ENCODE measurements at places on chromosomes 3 and 15. TPM values are rescaled to one million over a fixed set of nuclear protein-coding genes. Genes with fewer than 3 reads are reported as not detected.

GRCh38 chr3:72345237-72345878, 502.9 kb downstream of the SHQ1 start:
- DNase-seq: peak; percentile 57

- peak; percentile 71 for DNase-seq
Observed at GRCh38 chr15:99442252-99442897, 123.4 kb upstream of the MEF2A start.

DNA sequence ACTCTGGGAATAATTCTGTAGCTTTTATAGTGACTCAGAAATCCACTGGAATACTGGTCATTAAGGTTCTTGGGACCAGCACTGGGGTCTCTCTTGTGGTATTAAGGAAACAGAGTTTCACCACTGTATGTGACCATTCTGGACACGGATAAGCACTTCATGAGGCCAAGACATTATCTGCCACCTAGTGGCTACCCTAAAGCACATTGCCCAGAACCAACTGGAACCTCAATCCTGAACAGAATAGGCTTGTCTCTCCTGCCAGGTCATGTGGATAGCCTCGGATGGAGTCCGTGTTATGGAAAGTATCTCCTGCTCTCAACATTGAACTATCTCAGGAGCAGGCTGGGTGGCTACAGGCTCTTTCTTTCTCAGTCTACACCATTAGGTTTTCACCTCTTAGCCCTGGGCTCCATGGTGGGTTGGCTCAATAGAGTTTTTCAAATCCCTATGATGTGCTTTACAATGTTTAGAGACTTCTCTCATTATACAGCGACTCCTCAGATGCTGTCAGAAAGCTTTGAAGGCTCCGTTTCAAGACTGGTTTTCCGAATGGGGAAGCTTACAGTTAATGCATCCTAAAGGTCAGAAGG, 167.6 kb upstream of the ST8SIA2 start:
- DNase-seq: no peak

- DNase-seq: peak; percentile 46
Observed at GRCh38 chr3:33687406-33688010, 30.5 kb downstream of the CLASP2 start.

- DNase-seq: no peak
Observed at GRCh38 chr3:185726254-185726967, 98.4 kb downstream of the IGF2BP2 start.

DNA sequence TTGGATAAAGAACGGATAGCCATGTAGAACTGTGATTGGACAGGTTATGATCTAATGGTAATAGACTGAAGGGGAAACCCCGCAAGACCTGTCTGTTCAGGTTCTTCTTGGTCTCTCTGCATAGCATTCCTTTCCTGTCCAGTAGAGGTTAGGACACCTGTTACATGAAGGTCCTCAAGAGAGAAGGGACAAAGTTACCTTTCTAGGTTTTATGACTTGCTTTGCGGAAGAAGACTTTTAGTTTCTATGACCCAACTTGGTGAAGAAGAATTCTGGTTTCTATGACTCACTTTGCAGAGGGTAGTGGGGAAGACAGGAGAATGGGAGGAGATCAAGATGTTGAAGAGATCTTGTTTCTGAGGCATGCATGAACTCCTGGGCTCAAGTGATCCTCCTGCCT, 97.9 kb upstream of the C3orf80 start:
- no peak for DNase-seq

DNA sequence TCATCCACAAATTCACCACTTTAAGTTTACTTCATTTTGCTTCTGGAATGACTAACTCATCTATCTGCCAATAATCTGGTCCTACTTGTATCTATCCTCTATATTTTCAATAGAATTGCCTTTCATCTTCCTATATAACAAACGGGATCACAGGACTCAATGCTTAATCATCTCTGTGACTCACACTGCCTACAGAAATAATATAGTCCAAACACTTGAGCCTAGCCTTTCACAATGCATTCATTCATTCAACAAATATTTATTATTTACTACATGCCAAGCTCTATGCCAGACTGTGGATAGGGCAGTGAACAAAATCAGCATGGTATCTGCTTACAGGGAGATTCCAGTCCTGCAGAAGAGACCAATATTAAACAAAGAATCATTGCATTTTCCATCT, 16.6 kb upstream of the AGTR1 start:
- peak; percentile 77 for DNase-seq

DNA sequence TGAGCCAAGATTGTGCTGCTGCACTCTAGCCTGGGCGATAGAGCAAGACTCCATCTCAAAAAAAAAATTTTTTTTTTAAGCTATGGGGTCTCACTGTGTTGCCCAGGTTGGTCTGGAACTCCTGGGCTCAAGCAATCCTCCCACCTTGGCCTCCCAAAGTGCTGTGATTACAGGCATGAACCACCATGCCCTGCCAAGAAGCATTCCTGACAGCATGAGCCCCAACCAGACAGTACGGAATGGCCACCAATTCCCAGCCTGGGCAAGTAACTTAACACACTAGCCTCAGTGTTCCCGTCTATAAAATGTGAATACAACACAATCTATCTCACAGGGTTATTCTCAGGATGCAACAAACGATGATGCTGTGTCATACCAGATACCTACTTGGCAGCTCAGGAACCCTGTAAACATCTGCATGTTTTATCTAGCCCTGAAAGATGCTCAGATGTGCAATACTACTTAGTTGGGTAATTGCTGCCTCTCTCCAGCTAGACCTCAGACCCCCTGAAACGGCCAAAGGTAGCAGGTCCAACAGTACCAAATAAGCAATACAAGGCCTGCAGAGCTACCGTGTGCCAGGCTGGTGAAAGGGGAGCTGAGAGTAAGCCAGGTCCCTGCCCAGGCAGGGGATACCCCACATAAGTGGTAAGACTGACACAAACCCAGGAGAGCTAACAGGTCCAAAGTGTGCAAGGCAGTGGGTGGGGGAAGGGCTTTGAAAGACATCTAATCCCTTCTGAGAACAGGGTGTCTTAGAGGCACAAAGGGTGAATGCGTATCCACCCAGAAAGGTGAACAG, 1.9 kb downstream of the TKT start:
- no peak for DNase-seq

- DNase-seq: no peak
Observed at GRCh38 chr15:44385344-44385942, 42.0 kb upstream of the CTDSPL2 start.

Gene EPHB1
- total RNA-seq: 4.4 TPM

DNA sequence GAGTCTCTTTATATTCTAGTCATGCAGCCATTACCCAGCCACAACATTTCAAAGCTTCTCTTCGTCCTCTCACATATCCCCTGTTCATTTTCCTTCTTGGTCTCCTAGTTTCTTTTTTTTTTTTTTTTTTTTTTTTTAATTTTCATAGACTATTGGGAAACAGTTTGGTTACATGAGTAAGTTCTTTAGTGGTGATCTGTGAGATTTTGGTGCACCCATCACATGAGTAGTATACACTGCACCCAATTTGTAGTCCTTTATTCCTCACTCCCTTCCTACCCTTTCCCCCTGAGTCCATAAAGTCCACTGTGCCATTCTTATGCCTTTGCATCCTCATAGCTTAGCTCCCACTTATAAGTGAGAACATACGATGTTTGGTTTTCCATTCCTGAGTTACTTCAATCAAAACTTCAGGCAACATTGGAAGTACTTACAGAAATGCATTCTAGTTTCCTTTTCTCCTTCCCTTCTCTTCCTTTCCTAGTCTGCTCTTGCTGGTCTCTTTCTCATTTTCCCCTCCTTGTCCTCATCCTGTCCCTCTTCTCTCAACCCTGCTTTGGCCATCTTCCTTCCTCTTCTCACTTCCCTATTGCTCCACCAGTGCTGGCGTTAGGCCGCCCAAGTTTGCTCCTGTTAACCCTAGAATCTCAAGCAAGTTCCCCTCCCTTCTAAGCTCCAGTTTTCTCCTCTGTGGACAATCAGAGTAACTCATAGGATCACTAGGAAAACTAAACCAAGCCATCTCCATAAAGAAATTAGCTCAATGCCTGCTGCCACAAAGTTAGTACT, 4.8 kb downstream of the ATP8B4 start:
- no peak for DNase-seq

- DNase-seq: no peak
Observed at GRCh38 chr3:71392251-71392650, 191.3 kb downstream of the FOXP1 start.

- peak; percentile 92 for DNase-seq
Observed at GRCh38 chr3:50237754-50238548, 1.9 kb downstream of the GNAI2 start.

DNA sequence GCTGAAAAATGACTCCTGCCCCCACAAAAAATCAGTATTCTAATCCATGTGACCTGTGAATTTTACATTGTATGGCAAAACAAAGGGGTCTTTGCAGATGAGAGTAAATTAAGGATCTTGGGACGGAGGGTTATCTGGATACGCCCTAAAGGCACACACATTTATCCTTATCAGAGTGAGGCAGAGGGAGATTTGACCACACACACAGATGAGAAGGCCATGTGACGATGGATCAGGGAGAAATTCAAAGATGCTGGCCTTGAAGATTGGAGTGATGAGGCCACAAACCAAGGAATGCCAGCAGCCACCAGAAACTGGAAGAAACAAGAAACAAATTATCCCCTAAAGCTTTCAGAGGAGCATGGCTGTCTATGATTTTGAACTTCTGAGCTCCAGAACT, 288.5 kb downstream of the XXYLT1 start:
- DNase-seq: no peak

DNA sequence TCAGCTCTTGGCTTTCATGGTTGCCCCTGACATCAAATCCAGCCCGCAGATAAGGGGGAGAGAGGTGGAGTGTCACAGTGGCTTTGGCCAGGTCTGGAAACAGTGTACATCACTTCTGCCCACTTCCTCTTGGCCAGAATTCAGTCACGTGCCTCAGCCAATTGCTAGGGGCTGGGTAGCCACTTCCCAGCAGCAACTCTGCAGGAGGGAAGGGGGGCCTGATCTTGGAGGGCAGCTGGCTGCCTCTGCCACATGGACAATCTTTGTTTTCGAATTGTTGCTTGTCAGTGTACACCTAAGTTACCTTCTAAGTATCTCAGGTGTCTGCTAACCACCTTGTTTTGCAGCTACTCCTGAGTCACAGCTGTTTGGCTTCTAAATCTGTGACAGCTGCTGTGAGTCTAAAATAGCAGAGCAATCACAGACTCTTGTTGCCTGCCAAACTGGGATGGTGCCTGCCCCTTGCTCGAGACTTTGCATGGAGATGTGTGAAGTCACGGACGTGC, 41.0 kb upstream of the LIMD1 start:
- peak; percentile 68 for DNase-seq

DNA sequence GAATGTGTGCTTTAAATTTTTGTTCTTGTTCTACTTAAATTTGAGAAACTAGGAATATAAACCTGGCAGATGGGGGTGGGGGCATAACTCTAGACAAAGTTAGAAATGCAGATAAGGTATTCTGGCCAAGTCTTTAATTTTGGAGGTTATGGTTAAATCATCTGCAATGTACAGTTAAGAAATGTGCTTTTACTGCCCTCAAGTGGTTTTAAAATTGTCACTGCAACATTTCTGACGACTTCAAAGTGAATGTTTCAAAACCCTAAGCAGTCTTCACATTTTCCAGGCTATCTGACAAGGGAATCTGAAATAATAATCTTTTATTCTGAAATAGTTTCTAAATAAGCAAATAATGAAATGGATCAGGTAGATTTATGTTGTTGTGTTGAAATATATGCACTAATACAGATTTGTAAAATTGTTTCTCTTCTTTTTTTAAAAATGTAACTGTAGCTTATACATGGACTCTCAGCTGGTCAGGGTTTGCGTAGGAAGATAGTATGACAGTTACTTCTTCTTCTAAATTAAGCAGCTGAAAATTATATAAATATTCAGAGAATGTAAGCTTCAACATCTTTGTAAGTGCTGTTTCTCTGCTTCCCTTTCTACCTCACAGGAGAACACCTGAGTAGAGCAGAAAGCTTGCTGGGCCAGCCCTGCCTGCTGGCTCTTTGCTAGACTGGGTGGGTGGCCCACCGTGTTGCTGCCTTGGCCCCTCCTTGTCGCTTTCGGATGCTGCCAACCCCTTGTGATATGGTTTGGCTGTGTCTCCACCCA, 45.0 kb downstream of the SUCNR1 start:
- DNase-seq: peak; percentile 67

DNA sequence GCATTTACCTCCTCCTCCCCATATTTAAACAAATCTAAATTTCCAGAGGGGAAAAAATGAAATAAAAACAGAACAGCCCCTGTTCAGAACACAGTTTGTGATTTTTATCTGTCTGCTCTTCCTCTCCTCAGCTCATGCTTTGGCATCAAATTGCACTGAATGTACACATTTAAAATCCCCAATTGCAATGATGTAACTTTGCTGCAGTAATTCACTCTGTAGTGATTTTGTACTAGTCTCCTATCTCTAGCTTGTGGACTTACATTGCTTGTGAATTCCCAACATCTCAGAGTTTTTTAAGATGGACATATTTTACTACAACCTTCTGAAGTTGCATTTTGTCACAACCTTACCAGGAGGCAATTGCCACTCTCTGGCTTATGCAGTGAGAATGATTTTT, 81.6 kb upstream of the ROBO2 start:
- DNase-seq: no peak

GRCh38 chr3:15723624-15723884, 74.2 kb downstream of the ANKRD28 start:
- no peak for DNase-seq

DNA sequence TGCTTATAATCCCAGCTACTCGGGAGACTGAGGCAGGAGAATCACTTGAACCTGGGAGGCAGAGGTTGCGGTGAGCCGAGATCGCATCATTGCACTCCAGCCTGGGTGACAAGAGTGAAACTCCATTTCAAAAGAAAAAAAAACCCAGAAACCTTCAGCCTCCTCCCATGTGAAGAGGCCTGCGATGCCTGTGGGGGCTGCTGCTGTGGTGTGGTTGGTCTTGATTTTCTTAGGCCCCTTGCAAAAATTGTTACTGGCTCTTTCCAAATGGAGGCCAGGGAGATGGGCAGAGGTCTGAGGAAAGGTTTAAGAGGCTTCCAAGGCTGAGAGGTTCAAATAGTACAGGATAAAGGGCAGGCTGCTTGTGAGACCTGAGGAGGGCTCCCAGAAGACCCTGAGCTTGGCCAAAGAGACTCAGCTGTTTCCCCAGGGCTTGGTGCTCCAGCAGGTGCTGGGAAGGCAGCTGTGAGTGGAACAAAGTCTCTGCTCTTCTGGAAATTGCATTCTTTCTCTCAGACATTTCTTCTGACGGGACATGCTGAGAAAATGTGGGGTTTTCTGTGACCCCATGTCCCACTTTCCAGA, 18.4 kb downstream of the GCSAM start:
- DNase-seq: no peak

GRCh38 chr15:28004143-28005003, 94.7 kb downstream of the OCA2 start:
- DNase-seq: no peak

DNA sequence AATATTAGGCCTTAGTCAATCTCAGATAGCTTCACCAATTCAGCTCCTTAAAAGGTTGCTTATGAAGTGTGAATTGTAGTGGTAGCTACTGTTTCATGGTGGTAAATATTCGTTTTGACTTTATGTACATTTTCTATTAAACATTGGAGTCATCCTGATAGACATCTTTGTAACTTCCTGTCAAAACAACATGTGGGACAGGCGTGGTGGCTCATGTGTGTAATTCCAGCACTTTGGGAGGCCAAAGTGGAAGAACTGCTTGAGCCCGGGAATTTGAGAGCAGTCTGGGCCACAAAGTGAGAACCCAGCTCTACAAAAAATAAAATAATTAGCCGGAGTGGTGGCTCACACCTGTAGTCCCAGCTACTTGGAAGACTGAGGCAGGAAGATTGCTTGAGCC, 2.0 kb upstream of the TRIM59 start:
- no peak for DNase-seq

Gene ATXN7
- 7.0 TPM for total RNA-seq

Gene CAPN3
- not detected for total RNA-seq

Measured in HT1080 (cell line).